ENCODE measurements at places on chromosomes 2 and 18.

- no peak for DNase-seq
These were observed 28.8 kb downstream of the CCDC93 start for GRCh38 chr2:117985092-117985491.

- no peak for DNase-seq
These were observed 2.3 kb upstream of the GTF3C3 start for GRCh38 chr2:196801674-196802261.

DNA sequence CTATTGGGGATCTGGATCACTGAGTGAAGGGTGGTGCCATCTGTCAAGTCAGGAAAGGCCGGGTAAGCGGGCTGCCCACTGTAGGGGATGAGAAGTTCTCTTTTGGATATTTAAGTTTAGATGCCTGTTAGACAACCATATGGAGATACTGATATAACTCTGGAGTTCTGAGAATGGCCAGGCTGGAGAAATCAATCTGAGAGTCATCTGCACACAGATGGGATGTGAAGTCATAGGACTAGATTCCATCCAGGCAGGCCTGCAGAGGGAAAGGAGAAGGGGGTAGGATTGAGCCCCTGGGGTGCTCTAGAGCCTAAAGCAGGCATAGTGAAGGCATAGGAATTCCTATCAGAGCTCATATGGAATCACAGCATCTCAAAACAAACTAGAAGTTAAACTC is 30.1 kb downstream of the SPRED2 start:
- no peak for DNase-seq

- DNase-seq, result no peak
These were observed 99.4 kb downstream of the TMEM17 start for GRCh38 chr2:62406573-62407043.

DNA sequence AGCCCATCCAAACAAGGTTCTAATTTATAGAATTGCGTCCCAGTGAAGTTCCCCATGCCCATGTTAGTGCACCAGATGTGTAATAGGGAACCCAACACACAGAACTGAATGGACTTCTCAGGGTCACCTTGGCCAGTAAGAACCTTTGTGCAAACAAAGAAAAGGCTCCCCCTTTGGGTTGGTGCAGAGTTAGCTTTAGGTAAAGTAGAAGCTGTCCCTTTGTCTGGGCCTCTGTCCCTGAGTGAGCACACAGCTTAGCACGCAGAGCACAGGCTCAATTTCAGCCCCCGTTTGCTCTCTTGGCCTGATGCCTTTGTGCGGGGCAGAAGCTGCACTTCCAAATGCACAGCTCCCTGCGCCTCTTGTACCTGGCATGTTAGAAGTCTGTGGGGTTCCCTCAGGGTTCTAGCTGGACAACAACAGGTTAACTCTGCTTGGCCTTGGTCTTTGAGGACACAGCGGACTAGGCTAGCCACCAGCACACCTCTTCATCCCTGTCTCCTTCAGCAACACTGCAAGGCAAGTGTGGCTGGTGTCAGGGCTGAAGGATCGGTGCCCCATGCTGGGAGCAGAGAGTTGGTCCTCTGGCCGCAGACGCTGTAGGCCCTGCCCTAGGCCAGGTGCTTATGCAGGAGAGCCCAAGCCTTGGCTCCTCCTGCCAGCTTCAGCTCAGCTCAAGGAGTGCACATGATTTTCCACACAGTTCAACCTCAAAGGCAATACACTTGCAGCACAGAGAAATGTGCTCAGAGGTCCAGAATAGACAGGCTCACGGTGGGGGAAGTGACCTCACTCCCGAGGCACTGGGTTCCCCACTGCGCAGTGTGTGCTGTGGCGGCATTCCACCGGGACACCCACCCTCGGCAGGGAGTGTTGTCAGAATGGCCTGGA is 73.3 kb upstream of the FOSL2 start:
- DNase-seq, result no peak

DNA sequence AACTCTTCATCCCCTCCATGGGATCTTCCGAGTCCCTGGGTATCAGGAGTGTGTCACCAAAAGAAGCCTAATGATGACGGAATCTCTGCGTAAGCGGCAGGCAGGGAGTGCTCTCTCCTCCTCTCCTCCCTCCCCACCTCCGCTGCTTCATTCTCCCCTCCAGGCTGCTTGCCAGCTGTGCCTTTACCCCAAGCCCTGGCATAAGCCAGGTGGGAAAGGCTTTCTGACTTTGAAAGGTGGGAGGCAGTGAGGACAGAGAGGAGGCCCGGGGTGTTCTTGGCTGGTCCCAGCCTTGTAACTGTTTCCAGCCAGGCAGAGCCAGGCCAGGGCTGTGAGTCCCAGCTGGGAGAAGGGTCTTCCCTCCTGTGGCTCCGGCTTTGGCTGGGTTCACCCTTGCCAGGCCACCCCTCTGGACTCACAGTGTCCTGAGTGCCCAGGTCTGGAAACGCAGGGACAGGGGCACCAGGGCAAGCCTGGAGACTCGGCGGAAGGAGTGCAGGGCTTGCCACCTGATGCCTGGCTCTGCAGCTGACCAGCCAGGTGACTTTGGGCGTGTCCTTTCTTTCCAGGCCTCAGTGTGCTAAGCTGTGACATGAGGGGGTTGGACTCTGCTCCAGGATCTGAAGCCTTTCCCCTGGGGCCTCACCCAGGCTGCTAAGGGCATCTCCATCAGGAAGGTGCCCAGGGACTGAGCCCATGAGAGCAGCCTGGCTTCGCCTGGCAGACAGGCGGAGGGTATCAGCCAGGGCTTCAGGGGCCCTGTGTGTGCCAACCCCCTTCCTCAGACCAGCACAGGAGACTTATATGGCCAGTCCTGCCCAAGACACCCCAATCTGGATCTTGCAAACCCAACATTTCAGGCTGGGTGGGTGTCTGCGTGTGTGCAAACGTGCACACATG is 32.7 kb upstream of the HPCAL1 start:
- DNase-seq, result no peak

Measured in stimulated activated CD4-positive, alpha-beta T cell treated with anti-CD3 and anti-CD28 coated beads, Interleukin-4, amount 100 ng/mL, for 1 hour (primary cell).